Heart left ventricle (tissue), 16 donors: ENCODE measurements at places on chromosomes 12 and 14. TPM values are rescaled to one million over a fixed set of nuclear protein-coding genes. Genes with fewer than 3 reads are reported as not detected.

GDF3 gene
- total RNA-seq: not detected

POLE2 gene
- 1.0 TPM for total RNA-seq

DNA sequence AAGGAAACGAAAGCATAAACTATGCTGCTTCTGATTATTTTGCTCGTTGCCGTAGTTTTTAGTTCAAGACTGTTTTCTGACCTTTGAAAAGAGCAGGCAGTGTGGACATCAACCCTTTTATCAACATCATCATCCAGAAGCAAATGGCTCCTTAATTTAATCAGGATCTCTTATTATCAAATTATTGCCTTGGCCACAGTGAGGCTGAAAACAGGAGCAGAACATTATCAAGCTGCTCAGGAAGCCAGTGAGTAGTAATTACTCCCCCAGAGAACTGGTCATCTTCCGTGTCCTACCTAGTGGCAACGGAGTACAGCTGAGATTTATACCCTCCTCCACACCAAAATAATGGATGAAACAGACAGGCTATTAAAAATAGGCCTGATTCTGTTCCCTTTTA lies 2.2 kb upstream of the DIABLO start:
- H3K36me3 ChIP-seq: peaks cover 63% of the 10 kb centered on the region
- DNase-seq: no peak
- H3K27ac ChIP-seq: no peak overlapping the region
- no peak overlapping the region for H3K4me3 ChIP-seq

- peak overlapping the region; percentile 65 for H3K4me3 ChIP-seq
- H3K4me1 ChIP-seq: peaks cover 41% of the 10 kb centered on the region
- no peak for DNase-seq
Measured at GRCh38 chr12:57756406-57757341, 1.8 kb downstream of the MARCHF9 start.

GRCh38 chr14:93744876-93745275 lies 43.4 kb downstream of the PRIMA1 start:
- no peaks in the 10 kb centered on the region for H3K4me1 ChIP-seq
- no peak overlapping the region for H3K27ac ChIP-seq
- no peak for DNase-seq
- no peak overlapping the region for H3K4me3 ChIP-seq
- H3K27me3 ChIP-seq: no peaks in the 10 kb centered on the region

GRCh38 chr14:70722418-70722817 lies 80.7 kb downstream of the TTC9 start:
- no peak overlapping the region for H3K27ac ChIP-seq
- H3K4me1 ChIP-seq: peaks cover 10% of the 10 kb centered on the region
- no peak for DNase-seq
- no peak overlapping the region for H3K4me3 ChIP-seq

CARMIL3 gene
- 0.05 TPM for total RNA-seq

DNA sequence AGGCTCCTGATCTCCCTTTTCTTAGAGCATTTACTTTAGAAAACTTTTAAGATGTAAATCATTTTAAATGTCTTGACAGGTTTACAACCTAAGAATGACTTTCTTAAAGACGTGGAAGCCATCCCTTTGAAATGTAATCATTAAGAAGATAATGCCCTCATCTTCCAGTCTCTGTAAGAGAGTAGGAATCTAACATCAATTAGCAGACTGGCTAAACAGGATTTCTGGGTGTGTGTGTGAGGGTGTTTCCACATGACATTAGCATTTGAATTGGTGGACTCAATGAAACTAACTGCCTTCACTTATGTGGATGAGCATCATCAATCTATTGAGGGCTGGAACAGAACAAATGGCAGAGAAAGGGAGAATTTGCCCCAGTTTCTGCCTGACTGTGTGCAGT lies 329.5 kb downstream of the RPL10L start:
- DNase-seq: no peak
- no peak overlapping the region for H3K27ac ChIP-seq
- H3K4me1 ChIP-seq: no peaks in the 10 kb centered on the region
- no peak overlapping the region for H3K4me3 ChIP-seq
- no peaks in the 10 kb centered on the region for H3K27me3 ChIP-seq

GRCh38 chr12:47249719-47250357 lies 170.1 kb upstream of the AMIGO2 start:
- no peaks in the 10 kb centered on the region for H3K27me3 ChIP-seq
- no peak for DNase-seq
- H3K27ac ChIP-seq: no peak overlapping the region

DNA sequence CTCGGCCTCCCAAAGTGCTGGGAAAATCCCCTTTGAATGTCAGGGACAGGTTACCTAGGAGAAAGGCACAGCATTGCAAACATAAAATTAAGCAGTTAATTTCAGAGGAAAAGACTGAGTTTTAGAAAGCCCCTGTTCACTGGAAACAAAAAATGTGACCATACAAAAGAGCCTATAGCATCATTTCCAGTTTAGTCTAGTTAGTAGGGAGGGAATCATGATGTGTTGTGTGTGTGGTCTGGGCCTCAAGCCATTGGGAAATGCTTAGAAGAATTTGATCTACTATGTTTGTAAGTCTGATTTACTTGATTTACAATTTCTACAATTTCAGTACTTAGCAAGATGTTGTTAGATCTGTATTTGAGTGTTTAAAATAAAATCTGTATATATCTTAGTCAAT lies 47.1 kb upstream of the RERG start:
- no peaks in the 10 kb centered on the region for H3K36me3 ChIP-seq
- H3K4me1 ChIP-seq: no peaks in the 10 kb centered on the region
- no peaks in the 10 kb centered on the region for H3K27me3 ChIP-seq
- no peak overlapping the region for H3K4me3 ChIP-seq
- H3K27ac ChIP-seq: no peak overlapping the region

OTX2 gene
- total RNA-seq: not detected

E2F7 gene
- total RNA-seq: 0.08 TPM

DNA sequence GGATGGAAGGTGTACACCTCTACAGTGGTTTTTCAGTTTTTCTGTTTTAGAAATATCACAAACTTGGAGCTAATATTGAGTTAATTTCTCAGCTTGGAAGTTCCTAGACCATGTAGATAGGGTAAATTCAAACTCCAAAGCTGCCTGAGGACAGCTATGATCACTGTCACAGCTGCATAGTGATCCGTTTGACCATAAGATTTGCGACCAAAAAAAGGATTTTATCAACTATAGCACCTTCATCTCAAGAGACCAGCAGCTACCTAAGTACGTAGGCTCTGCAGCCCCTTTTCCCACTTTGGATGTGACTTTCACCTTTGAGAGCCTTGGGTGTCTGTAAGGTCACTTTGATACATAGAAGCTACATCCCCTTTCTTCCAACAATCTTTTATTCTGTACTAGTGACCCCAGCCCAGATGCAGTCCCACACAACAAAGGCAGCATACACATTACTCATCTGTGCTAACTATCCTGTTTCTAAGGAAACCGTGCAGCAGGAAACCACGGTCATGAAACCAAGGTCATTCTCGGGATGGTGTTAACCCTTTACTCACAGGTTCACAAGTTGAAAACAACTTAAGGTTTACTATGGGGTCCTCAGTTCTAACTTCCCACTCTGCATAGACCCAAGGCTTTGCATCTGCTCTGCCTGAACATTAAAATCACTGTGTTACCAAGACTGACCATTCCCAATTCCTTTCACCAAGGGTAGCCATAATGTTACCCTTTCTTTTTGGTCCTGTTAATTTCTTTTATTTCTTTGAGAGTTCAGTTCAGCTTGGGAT lies 75.4 kb downstream of the IFT81 start:
- H3K27me3 ChIP-seq: no peaks in the 10 kb centered on the region
- DNase-seq: no peak

DNA sequence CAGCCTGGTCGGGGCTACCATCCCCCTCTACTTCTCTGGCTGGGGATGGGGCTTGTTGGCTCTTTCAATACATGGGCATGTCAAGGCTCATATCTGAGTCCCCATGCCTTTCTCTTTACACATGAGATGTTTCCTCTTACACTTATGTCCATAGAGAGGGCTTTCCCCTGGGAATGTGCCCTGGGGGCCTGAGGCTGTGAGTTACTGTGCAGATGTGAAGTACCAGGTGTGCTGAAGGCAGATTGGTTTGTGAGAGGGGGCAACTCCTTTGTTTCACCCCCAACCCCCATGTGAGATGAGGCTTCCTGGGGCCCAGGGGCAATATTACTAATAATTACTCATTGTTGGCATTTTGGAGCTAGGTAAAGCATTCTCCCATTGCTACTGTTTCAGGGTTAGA lies 32.8 kb downstream of the NRXN3 start:
- H3K4me1 ChIP-seq: no peaks in the 10 kb centered on the region
- H3K4me3 ChIP-seq: no peak overlapping the region
- H3K36me3 ChIP-seq: no peaks in the 10 kb centered on the region
- H3K27me3 ChIP-seq: no peaks in the 10 kb centered on the region
- no peak for DNase-seq

DNA sequence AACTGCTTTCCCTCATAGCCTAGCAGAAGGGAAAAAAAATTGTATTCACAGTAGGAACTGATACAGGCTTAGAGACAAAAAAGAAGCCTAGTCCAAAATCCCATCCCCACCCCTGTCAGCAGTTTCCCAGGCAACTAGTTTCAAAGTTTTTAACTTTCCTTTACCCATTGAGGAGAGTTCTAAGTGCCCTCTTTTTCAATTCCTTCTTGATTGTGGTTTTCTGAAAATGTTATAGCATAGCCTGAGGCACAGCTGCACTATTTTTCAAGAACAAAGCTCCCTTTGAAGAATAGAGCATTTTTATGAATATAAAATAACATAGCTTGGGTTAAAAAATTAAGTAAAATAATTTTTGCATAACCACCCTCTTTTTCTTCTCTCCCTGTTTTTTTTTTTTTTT lies 81.6 kb downstream of the IPO8 start:
- H3K36me3 ChIP-seq: no peaks in the 10 kb centered on the region
- no peak overlapping the region for H3K27ac ChIP-seq
- no peak for DNase-seq
- H3K4me3 ChIP-seq: no peak overlapping the region
- no peaks in the 10 kb centered on the region for H3K27me3 ChIP-seq
- H3K4me1 ChIP-seq: no peaks in the 10 kb centered on the region

DNA sequence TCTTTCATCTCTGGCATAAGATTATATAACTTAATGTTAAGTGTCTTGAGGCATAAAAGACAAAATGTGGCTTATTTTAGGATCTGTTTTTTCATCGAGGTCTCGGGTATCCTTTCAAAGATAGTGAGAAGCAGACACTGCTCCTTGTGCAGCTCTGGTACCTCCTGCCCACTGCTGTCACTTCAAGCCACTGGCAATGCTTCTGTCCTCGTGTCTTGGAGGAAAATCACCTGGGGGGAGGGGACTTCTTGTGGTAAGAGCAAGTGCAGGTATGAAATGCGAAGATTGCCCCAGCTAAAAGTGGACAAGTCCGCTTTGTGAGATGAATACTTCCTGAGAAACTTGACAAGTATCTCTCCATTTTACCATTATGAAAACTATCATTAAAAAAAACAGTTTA lies 37.8 kb upstream of the DYNC1H1 start:
- no peaks in the 10 kb centered on the region for H3K27me3 ChIP-seq
- peaks cover 11% of the 10 kb centered on the region for H3K4me1 ChIP-seq
- no peak overlapping the region for H3K4me3 ChIP-seq

IFNG-AS1 gene
- total RNA-seq: 0.60 TPM

DNA sequence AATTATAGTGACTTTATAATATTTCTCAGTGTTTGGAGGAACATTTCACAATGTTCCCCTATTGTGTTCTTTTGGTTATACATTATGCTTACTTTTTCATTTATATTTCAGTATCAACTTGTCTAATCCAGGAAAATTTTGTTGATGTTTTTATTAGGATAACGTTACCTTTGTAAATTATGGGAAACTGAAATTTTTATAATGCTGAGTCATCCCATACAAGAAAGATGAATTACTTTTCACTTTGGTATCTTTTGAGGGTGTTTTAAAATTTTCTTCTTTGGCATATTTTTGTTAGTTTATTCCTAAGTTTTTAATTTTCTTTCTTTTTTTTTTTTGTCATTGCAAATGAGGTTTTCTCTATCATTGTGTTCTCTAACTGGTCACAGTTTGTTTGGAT lies 542.7 kb downstream of the SLC16A7 start:
- no peaks in the 10 kb centered on the region for H3K27me3 ChIP-seq
- no peaks in the 10 kb centered on the region for H3K36me3 ChIP-seq
- no peak overlapping the region for H3K27ac ChIP-seq
- DNase-seq: no peak
- no peak overlapping the region for H3K4me3 ChIP-seq

DNA sequence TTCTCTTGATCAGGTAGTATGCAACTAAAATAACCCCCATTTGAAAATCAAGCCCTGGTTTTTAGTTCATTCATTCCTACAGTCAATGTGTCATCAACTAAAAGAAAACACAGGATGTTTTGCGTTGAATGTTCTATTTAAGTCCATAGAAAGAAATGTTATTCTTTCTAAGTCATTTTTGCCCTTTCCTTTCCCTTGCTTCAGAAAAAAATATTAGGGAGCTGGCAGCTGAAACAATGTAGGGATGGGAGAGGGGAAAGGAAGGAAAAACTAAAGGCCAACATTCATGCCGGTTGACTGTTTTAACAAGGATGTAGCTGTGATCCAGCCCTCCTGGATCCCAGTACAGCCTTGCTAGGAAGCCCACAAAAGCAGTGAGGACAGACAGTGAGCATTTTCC lies 155.1 kb downstream of the BTG1 start:
- DNase-seq: no peak
- no peaks in the 10 kb centered on the region for H3K27me3 ChIP-seq
- H3K27ac ChIP-seq: no peak overlapping the region
- H3K4me3 ChIP-seq: no peak overlapping the region
- H3K4me1 ChIP-seq: peaks cover 2% of the 10 kb centered on the region

HOXC12 gene
- not detected for total RNA-seq

KCNC2 gene
- not detected for total RNA-seq

- no peaks in the 10 kb centered on the region for H3K27me3 ChIP-seq
- no peaks in the 10 kb centered on the region for H3K36me3 ChIP-seq
- H3K4me1 ChIP-seq: no peaks in the 10 kb centered on the region
- H3K4me3 ChIP-seq: no peak overlapping the region
- no peak overlapping the region for H3K27ac ChIP-seq
- no peak for DNase-seq
Measured at GRCh38 chr12:66902020-66902419, 223.1 kb upstream of the GRIP1 start.

DNA sequence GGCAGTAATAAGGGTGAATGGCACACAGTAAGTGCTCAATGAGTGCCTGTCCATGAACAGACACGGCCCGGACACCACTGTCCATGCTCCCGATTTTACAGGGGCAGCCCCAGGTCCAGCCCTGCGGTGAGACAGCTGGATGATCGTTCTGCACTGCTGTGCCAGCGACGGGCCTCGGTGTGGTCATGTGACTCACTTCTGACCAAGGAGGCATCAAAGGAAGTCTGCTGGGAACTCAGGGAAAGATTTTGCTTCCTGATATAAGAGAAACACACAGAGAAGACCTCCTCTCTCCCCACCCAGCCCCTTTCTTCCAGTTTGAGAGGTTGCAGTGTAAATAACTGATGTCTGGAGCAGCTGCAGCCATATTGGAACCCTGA lies 126.6 kb downstream of the SCARB1 start:
- H3K4me3 ChIP-seq: no peak overlapping the region
- H3K27me3 ChIP-seq: no peaks in the 10 kb centered on the region
- H3K27ac ChIP-seq: no peak overlapping the region
- peaks cover 22% of the 10 kb centered on the region for H3K4me1 ChIP-seq

SMIM41 gene
- not detected for total RNA-seq
